HFFc6 (cell line): ENCODE measurements at places on chromosomes 4 and X.
A peak's percentile ranks its signal among the peaks of the same experiment; 100 is the strongest.

GRCh38 chr4:77264826-77265225, 107.8 kb downstream of the CCNG2 start:
- peak; percentile 8 for DNase-seq

- no peak for DNase-seq
Measured at GRCh38 chrX:85544609-85545008, 165.1 kb upstream of the POF1B start.

DNA sequence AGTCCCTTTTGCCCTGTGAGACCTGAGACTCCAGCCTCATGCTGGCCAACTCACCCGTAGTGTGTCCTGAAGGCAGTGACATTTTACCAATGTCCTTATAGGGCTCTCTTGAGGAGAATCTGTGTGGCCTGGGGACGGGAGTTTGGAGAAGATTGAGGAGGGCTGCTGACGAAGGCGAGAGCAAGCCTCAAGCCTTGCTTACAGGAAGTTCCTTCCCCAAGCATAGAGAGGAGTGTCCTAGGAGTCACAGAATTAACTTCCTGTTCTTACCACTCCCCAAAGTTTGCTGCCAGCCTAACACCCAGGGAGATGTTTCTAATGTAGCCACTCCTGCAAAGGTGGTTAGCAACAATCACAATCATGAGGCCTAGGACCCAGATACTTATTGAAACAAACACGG, at the start of gene NXF3:
TSS of gene NXF3 (minus strand) at position 202 of the 400 bp plus-strand sequence. CDS start at position 82, 120 bp downstream.
- DNase-seq = no peak

DNA sequence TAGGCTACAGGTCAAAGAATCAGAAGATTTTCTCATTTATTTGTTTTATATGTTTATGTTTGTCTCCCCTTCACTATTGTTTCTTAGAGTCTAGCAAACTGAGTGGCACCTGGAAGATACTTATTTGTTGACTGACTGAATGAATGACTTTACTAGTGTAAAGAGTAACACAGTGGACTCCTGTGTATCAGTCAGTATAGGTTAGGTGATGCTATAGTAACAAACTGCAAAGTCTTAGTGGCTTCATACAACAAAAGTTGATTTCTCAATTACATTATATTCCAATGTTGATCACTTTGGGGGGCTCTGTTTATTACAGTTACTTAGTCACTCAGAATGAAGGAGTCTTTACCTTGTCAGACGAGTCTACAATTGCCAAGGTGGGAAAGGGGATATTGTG, 76.6 kb downstream of the DCK start:
- no peak for DNase-seq

- no peak for DNase-seq
Measured at GRCh38 chrX:73828080-73828720, 265.2 kb downstream of the CHIC1 start.

DNA sequence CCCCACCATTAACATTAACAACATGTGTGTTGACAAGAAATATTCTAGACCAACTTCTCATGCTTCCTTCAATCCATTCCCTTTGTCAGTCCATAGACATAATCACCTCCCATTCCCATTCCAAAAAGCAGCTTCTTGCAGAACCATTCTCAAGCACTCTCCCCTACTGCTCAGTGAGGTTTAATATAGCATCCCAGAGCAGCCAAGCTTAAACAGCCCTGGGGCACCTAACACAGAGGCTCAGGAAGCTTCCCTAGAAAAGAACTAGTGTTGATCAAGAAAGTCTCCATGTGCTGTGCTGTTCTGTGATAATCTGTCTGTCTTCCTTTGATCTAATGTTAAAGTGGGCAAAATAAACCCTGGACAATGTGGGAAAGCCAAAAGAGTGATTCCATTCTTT, 174.2 kb upstream of the NOCT start:
- DNase-seq = no peak

GRCh38 chrX:2549876-2550275, 49.1 kb upstream of the DHRSX start:
- no peak for DNase-seq

GRCh38 chrX:1463581-1463980, 10.9 kb upstream of the ASMTL start:
- no peak for DNase-seq

DNA sequence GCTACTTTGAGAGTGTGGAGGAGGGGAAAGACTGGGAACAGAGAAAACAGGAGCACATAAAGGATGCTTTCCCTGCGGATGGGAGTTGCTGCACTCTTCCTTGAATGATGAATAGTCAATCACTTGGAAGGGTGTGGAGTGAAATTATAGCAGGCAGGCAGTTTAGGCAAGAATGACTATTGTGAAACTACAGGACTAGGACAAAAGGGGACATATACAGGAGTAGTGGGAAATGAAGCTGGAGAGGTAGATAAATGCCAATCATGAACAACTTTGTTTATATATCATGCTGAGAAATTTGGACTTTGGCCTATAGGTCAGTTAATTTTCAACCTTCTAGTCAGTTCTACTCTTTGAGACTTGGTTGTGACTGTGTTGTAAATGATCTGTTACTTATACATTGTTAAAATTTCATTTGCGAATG, 76.9 kb downstream of the PAQR3 start:
- no peak for DNase-seq

- no peak for DNase-seq
Measured at GRCh38 chrX:55924574-55924973, 207.0 kb downstream of the RRAGB start.

DNA sequence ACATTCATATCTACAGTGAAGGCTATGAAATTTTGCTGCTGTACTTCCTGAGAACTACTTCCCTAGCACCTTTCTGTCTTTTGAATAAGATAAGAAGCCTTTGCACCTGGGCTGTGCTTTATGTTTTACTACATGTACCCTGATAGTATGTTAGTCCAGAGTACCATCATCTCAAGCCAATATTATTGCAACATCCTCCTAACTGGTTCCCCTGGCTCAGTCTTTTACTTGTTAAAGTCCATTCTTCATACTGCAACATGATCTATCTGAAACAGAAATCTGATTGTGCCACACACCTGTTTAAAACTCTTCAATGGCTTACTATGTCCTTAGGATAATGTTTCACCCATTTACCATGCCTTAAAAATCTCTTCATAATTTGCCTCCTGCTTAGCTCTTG, 102.3 kb downstream of the AGTR2 start:
- DNase-seq = no peak

DNA sequence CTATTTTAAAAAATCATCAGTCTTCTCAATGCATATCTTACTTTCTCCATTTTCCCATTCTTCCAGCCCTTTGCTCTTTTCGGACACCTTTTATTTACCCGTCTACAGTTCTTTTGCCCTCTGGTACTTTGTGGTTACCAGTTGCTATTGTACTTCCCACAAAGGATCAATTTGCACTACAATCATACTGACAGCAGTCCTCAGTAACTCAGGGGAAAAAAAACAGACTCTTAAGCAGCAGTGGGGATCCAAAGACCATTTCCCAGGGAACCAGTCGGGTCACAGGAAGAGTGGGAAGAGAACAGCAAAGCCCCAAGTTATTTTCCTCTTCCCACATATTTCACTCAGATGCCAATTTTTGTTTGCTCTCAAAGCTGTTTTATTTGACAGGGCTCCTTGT, 23.1 kb downstream of the DMD start:
- DNase-seq = no peak

DNA sequence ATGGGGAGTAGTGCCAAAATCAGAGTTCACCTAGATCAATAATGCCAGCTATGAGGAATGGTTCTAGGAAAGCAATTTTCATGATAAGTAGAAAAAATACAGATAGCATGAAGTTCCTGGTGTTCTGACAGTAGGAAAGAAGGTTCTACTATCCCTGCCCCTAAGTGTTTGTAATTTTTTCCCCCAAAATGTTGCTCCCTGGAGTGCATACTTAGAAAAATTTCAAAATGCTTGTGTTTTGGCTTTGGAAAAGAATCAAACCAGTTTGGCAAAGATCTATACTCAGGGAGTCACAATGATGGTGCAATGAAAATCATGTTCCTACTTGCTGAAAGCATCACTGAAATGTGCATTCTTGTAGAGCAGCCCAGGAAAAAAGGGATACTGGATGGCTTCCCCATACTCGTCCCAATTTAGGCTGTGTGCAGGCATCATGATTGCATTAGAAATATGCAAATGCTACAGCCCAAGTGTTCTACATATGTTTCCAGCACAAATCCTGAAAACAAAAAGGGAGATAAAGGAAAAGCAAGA, 74.7 kb downstream of the LPAR4 start:
- DNase-seq = no peak

GRCh38 chr4:183853548-183853940, 51.6 kb upstream of the STOX2 start:
- DNase-seq = no peak

DNA sequence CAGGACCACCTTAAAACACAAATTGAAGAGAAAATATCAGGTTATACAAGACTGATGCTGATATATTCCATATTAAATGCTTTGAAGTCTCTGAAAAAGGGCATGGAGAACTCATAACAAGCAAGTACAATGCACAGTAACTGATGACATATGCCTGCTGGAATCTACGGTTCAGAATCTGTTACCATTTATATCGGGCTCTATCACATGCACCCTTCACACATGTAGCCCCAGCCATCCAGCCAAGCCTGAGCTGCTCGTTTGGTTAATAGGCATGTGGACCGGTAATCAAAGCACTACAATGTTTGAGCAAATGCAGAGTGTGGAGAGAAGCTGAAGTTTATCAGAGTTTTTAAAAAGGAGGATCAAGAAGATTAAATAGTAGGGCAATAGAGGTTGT, 11.8 kb downstream of the COMMD8 start:
- peak; percentile 43 for DNase-seq

GRCh38 chrX:115372152-115372551, 82.6 kb downstream of the LUZP4 start:
- DNase-seq = peak; percentile 52

- no peak for DNase-seq
Measured at GRCh38 chr4:129974730-129975129, 878.8 kb downstream of the C4orf33 start.

GRCh38 chr4:40055511-40055862, 1.2 kb upstream of the N4BP2 start:
- no peak for DNase-seq

- DNase-seq = no peak
Measured at GRCh38 chr4:76991161-76991660, 41.7 kb downstream of the SEPTIN11 start.

GRCh38 chr4:8035371-8035780, 95.7 kb upstream of the AFAP1 start:
- DNase-seq = peak; percentile 52

GRCh38 chr4:11799196-11799595, 370.5 kb upstream of the HS3ST1 start:
- no peak for DNase-seq

- DNase-seq = no peak
Measured at GRCh38 chr4:125650557-125650956, 335.8 kb downstream of the FAT4 start.

DNA sequence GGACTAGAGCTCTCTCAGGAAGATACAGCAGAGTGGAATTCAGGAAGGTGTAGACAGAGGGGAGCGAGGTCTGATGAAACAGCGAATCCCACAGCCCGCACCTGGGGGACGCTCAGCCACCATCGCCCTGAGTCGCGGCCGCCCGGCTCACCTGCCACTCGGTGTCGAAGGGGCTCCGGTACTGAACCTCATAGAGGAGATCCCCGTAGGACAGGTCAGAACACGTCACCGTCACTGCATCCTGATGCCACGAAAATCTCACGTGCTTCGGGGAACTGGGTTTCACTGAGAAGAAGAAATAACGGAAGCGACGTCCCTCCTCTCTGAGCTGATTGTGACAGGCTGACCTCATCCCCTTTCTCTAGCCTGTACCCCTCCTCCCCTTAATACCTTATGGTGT, 10.2 kb downstream of the CRLF2 start:
- DNase-seq = no peak

GRCh38 chr4:161894014-161894413, 269.8 kb downstream of the FSTL5 start:
- no peak for DNase-seq

DNA sequence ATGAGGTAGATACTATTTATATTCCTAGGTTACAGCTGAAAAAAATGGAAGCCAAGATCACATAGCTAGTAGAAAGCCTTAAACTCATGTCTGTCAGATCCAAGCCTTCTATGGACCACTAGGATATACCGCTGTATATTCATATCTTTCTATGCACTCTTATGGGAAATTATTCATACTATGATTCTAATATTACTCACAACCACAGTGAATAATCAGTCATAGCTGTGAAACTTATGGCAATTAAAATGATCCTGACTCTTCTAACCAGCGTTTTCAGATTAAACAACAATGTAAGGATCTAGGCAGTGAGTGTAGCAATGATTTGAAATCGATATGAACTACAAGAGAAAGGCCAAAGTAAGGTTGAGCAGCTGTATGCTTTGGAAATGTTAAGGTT, 111.0 kb downstream of the RASGEF1B start:
- DNase-seq = no peak

- DNase-seq = no peak
Measured at GRCh38 chr4:90840828-90841227, 713.6 kb downstream of the CCSER1 start.

GRCh38 chrX:24133312-24133711, 16.2 kb upstream of the ZFX start:
- peak; percentile 40 for DNase-seq

DNA sequence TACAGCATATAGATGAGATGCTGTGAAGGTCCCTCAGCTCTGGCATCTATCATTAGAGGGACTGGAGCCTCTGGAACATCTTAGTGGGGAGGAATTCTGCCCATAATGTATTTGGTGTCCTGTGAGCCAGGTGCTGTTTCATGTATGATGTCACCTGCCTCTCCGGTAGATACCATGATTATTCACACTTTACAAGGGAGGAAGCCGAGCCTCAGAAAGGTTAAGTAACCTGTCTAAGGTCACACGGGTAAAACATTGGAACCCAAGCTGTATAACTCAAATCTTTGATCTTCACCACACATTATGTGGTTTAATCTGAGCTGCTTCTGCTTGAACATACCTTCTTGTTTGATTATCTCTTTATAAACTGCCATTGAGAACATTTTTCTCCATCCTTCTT, 442.8 kb downstream of the BCOR start:
- DNase-seq = no peak

- no peak for DNase-seq
Measured at GRCh38 chrX:114584375-114584943, 573 bp downstream of the HTR2C start.

GRCh38 chrX:149010013-149010852, 494.9 kb downstream of the IDS start:
- no peak for DNase-seq

GRCh38 chr4:82373486-82373815, 340 bp downstream of the HNRNPD start:
- no peak for DNase-seq

- no peak for DNase-seq
Measured at GRCh38 chr4:22778547-22779163, 85.9 kb downstream of the GBA3 start.

- DNase-seq = peak; percentile 77
Measured at GRCh38 chr4:151676301-151676700, 84.5 kb downstream of the GATB start.

GRCh38 chr4:95155759-95156451, 392.9 kb downstream of the UNC5C start:
- DNase-seq = no peak

- DNase-seq = no peak
Measured at GRCh38 chr4:178387756-178388155, 945.5 kb upstream of the AGA start.
